COR-L47 (cell line): ENCODE measurements at places on chromosomes 2 and 18.
A peak's percentile ranks its signal among the peaks of the same experiment; 100 is the strongest.

- no peak for DNase-seq
Observed at GRCh38 chr2:230996661-230997060, 740 bp downstream of the SPATA3 start.

DNA sequence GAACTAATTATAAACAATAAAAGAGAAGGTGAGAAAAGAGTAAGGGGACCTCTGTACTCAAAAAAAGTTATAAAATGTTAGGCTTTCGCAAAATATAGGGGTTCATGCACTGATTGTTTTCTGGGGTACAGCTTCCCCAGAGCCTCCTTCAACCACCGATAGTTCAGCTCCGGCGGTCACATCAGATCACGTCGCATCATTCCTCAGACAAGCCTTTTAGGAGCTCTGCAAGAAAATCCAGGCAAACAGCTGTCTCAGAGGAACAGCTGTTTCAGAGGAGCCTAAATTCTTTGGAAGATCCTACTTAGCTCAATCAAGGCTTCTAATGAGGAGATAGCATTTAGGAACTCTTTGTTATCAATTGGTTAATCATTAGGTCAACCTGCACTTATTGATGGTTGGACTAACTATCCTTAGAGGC is 78.7 kb downstream of the MYCN start:
- DNase-seq: no peak

DNA sequence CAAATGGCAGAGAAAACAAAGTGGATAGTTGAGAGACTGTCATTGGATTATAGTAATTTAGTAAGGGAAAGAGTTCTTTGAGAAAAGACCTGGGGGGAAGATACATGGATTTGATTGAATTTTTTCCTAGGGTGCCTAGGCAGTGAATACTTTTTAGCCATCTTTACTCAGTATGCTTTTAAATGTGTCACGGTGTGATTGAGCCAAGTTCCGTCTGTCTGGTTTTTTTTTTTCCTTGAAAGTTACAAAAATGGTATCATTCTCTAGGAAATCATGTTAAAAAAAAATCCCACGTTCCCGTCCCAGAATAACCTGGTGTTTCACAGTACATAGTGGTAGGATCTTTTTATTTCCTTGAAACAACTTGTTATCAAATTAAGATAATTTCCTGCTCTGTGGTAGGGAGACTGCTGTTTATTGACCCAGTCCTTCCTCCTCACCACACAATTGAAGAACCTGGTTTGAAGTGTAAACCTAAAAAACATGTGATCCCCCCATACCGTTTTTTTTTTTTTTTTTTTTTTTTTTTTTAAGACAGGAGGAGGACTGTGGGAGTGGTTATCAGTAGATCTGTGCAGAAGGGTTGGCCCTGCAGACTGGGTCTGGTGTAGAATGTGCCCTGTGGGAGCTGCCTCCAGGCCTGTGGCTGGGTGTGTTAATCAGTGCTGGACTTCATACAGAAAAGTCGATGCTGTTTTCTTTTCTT is 55.1 kb downstream of the DGKD start:
- DNase-seq: no peak

- no peak for DNase-seq
Observed at GRCh38 chr2:62968668-62969067, 82.0 kb upstream of the OTX1 start.

DNA sequence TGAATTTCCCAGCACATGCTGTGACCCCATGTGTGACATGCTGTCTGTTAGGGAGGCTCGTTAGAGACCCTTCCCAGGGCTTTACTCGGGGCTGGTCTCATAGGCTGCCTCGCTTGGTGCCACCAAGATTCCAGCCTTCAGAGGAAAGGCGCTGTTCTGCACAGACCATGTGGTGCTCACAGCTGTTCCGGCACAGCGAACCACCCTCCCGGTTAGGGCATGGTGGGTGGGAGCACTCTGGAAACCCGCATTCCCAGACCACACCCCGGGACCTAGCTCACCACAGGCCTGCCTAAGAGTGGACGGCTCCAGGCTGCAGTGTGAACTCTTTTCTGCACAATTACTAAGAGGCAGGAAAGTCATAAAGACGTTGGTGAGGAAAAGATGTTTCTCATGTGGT is 112.0 kb downstream of the MBP start:
- no peak for DNase-seq

DNA sequence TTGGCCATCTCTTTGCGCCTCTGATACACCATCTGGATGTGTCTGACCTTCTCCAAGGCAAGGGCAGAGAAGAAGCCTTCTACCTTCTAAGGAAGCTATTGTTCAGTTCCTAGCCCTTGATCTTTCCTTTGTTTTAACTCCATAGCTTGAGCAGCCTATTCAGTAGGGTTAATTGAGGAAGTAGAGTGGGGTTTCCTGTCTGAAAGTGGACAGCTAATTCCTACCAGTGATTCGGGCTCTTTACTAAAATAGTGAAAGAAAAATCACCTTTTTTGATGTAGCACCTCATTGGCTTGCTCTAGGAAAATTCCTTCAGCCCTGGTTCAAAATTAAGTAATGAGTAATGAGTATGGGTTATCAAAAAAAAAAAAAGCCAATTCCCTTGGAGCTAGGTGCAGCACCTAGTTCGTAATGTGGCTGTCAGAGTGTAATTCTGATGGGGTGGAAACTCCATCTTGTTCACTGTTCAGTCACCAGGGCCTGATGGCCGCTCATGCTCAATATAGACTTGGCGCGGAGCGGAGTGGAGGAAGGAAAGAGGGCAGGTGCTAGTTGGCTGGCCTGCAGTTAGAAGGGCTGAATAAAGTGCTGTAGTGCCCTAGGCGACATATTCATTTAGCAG is 2.9 kb upstream of the MGAT5 start:
- DNase-seq: no peak

DNA sequence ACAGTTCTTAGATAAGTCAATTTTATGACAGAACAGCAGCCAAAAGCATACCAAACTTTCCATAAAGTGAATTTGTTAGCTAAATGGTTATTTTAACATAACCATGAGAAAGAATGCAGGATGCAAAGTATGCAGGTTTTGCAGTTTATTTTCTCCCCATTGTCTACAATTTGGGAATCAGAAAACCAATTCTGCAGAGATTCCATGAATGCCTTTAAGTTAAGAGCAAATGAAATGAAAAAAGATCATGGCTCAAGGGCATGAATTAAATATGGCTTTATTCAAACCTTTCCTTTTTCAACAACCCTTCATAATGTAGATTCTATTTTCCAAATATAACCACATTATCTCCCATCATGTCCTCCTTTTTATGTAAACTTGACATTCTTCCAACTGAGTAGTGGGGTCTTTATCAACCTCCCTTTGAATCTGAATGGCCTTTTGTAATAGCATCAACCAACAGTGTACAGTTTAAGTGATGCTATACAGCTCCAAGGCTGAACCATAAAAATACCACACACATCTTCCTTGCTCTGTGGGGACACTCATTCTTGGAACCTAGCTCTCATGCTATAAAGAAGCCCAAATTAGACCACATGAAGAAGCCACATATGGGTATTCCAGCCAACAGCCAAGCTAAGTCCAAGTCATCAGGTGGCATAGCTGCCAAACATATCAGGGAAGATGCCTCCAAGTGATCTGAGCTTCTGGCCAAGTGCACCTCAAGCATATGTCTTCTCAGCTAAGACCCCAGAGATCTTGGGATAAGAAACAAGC is 49.8 kb downstream of the PIAS2 start:
- DNase-seq: no peak

- peak; percentile 23 for DNase-seq
Observed at GRCh38 chr2:142140434-142140845, 9.6 kb upstream of the LRP1B start.

- DNase-seq: no peak
Observed at GRCh38 chr18:59593291-59593717, 103.9 kb downstream of the CCBE1 start.

DNA sequence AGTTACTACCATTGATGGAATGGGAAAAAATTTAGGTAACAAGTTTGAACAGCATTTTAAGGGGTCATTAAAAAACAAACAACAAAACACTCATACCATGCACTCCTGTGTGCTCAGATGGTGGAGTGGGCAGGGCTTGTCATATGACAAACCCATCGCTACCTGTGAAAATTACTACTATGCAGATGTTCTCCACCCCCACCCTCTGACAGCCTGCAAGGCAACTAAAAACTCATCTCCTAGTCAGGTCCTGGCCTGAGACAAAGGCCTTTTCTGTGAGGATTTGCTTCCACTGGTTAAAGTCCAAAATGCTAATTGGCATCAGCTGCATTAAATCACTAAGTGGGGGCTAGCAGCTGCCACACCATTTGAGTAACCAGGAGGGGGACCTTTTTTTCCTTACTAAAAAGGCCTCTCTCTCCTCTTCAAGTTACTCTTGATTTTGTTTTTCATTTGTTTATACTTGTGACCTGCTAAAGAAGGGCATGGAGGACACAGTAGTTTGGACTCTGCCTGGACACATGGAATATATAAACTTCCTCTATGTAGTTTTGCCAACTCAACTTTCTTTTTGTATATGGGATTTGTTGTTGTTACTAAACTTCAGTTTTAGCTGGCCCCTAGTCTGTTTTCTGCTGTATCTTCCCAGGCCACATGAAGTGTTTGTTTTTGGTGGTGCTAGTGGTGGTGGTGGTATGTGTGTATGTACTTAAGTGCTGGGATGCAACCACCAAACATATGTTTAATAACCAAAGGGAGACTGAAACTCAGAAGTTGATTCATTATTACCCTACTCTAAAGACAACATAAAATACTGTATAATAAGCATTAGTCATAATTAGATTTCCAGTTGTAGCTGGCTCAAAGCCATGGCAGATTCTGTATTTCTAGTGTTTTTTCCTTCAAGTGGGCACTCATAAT is 121.3 kb downstream of the MAP4K4 start:
- DNase-seq: no peak

- no peak for DNase-seq
Observed at GRCh38 chr18:73728657-73729056, 419.0 kb downstream of the FBXO15 start.

DNA sequence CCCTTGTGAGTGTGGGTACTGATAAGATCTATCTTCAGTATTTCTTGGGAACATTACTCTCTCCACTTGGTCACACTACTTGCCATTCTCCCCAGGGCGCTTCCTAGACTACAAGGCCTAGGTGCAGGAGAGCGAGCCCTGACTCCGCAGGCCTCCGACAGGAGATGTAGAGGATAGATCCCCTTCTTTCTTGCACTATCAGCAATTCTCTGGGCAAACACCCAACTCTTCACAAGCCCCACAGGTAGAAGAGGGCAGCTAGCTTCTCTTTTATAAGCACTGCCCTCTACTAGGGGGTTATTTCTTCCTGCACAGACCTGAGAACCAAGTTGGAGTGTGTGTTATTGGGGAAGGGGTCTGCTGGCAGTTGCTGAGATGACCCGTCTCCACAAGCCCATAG is 10.7 kb upstream of the RMDN2 start:
- DNase-seq: no peak

- no peak for DNase-seq
Observed at GRCh38 chr2:191556463-191556862, 121.5 kb upstream of the NABP1 start.

DNA sequence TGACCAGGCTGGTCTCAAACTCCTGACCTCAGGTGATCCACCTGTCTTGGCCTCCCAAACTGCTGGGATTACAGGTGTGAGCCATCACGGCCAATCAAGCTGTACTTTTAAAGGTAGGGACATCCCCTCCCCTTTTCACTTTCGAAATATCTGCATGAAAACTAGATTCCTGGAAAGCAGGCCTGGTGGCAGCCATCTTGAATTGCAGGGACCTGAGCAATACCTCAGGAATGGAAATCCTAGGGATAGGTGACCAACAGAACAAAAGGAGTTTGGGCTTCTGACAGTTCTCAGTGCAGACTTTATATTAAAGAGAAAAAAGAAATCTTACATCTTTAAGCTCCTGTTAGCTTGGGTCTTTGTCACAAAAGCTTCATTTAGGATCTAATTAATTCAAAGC is 62.6 kb downstream of the KLF7 start:
- no peak for DNase-seq

- DNase-seq: peak; percentile 74
Observed at GRCh38 chr2:235716875-235717496, 223.1 kb downstream of the AGAP1 start.

GRCh38 chr2:66573416-66573815 is 138.5 kb downstream of the MEIS1 start:
- peak; percentile 50 for DNase-seq

DNA sequence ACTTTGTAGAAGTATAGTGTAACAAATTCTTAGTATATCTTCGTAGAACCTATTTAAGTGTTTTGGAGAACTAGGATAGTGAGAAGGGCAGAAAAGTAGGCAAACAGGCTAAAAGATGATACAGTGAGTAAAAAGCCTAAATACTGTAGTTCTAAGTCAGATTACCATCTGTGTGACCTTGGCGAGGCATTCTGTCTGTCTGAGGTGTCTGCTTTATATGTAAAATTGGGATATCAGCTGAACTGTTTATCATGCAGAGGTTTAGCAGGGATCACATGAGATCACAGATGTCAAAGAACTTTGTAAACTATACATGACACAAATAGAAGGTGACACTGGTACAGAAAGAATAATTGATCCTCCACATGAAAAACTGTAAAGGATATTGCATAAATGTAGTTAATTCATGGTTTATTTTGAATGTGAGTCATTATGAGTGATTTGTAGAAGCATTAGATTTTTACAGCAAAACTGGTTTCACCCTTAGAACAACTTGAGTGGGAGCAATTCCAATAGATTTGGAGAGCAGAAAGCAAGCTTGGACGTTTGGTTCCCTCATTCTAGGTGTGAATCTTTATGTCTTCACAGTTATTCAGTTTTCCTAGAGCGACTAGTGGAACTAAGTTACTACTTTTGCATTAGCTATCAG is 41.9 kb downstream of the TAF1B start:
- no peak for DNase-seq

DNA sequence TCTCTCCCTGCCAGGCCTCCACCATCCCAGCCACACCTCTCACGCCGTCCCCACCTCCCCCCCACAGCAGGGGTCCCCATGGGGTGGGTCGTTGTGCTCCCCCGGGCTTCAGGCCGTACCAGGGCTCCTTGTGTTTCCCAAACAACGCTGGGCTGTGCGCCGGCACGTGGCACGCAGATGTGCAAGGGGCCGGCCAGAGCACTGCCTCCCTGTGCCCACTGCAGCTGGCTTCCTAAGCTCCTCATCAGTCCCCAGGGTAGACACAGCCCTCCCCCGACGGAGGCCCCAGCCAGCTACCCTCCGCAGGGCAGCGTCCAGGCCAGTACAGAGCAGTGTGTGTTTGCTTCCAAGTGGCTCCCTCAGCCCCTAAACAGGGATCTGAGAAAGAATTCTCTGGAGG is 34.0 kb downstream of the BIN1 start:
- DNase-seq: no peak

DNA sequence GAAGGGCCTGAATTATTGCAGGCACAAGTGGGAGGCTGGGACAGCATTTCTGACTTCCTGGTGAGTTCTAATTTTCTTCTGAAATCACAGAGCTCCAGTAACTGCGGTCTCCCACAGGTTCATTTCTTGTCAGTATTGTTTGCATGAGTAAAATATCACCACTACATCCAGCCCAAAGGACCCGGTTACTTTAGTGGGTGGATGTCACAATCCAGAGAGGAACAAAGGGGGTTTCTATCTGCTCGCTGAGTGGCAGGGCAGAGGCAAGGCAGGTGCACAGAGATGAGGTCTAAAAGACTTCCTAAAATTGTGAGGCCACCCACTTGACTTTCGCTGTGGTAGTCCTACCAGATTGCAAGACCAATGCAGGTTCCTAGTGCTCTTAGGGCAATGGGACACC is 800.4 kb upstream of the ID2 start:
- DNase-seq: no peak
